ENCODE measurements at places on chromosomes 5 and 9.

GRCh38 chr5:68659881-68660280 is 433.9 kb upstream of the SLC30A5 start:
- DNase-seq, result no peak

GRCh38 chr5:108129129-108129528 is 252.8 kb downstream of the FBXL17 start:
- no peak for DNase-seq

- DNase-seq, result no peak
Measured at GRCh38 chr5:125481506-125482465, 735.3 kb upstream of the ZNF608 start.

- no peak for DNase-seq
Measured at GRCh38 chr9:137988701-137989100, 111.1 kb downstream of the CACNA1B start.

DNA sequence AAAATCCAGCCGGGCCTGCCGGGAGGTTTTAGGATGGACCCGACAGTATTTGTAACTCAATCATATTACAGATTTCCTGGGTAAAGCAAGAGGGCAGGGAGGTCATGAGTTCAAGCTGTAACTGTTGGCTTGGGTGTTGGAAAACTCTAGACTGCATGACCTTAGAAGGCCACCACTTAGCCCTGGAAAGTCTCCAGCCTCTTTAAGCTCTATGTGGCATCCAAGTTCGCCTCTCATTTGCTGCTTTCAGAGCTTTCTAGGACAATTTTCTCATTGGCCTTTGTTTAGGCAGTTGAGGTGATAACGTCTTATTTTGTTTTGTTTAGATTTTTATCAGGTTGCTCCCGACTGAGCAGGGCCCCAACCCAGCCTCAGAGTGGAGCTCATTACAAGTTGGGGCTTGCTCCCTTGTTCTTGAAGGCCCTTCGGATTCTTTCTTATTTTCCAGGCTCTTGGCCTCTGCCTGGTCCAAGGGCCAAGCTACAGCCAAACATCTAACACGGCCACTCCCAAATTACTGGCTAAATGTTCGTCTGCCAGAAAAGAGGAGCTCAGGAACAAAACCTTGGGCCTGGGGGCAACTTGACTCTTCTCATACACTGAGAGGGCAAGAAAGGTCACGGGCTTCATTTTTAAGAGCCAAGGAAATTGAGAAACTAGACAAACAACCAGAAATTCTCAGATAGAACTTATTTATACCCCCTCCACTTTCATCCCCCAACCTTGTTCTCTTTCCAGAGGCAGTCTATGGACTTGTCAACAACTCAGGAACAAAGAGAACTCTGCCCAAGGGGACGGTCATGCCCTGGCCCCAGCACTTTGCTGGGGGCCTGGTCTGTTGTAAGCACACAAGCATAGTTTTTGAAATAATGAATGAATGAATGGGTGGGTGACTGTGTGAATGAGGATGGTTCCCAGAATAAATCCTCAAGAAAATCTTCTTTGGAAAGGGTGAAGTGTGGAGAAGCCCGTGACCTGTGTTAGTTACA is 526.9 kb downstream of the BNC2 start:
- DNase-seq, result no peak

- DNase-seq, result no peak
Measured at GRCh38 chr5:11611011-11611410, 293.2 kb downstream of the CTNND2 start.

DNA sequence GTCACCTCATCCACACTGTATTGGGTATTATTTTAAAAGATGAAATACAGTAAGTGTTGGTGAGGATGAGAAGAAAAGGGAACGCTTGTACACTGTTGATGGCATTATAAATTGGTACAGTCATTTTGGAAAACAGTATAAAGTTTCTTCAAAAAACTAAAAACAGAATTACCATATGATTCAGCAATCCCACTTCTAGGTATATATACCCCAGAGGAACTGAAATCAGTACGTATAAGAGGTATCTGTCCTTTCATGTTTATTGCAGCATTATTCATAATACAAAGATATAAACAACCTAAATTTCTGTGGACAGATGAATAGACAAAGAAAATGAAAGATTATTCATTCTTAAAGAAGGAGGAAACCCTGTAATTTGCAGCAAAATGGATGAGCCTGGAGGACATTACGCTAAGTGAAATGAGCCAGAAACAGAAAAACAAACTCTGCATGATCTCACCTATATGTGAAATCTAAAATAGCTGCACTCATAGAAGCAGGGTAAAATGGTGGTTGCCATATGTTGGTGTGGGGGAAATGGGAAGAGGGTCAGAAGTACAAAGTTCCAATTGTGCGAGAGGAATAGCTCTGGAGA is 191.6 kb downstream of the TRIM36 start:
- no peak for DNase-seq

DNA sequence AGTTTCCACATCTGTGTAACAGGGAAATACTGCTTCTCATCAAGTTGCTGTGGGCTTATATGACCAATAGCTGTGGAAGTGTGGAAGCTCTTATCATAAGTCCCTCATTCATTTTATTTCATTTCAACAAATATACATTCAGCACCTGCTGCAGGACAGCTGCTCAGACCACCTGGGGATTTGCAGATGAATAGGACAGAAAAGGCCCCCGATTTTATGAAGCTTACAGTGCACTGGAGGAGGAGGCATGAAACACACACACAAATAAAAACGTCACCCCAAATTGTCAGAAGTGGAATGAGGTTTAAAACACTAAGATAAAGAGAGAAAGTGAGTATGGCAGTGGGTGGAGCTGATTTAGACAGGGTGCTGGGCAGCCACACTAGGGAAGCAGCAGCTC is 107.2 kb downstream of the DRD1 start:
- no peak for DNase-seq

DNA sequence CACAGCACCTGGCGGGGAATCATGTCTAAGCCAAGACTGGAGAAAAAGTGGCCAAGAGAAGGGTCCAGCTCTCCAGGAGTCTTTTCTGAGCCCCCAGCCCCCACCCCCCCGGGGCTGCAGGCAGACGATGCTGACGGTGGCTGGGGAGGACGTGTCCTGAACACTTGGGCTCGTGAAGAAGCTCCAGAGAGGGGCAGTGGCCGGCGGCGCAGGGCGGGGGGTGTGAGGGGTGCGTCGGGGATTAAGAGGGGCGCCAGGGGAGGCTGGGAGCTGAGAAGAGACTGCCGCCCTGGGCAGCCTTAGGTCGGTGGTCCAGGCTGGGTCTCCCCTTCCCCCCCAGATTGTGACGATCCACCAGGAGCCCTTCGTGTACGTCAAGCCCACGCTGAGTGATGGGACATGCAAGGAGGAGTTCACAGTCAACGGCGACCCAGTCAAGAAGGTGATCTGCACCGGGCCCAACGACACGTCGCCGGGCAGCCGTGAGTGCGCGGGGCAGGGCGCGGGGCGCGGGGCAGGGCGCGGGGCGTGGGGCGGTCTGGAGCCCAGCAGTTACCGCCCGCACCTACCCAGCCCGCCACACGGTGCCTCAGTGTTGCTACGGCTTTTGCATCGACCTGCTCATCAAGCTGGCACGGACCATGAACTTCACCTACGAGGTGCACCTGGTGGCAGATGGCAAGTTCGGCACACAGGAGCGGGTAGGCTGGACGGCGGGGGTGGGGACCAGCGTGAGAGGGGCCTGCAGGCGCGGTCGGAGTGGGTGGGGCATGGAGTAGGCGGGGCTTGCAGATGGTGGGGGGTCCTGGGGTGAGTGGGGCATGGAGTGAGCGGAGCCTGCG is 8.9 kb downstream of the LRRC26 start:
- DNase-seq, result peak; percentile 84

- no peak for DNase-seq
Measured at GRCh38 chr9:93091453-93092081, 4.5 kb upstream of the CARD19 start.

DNA sequence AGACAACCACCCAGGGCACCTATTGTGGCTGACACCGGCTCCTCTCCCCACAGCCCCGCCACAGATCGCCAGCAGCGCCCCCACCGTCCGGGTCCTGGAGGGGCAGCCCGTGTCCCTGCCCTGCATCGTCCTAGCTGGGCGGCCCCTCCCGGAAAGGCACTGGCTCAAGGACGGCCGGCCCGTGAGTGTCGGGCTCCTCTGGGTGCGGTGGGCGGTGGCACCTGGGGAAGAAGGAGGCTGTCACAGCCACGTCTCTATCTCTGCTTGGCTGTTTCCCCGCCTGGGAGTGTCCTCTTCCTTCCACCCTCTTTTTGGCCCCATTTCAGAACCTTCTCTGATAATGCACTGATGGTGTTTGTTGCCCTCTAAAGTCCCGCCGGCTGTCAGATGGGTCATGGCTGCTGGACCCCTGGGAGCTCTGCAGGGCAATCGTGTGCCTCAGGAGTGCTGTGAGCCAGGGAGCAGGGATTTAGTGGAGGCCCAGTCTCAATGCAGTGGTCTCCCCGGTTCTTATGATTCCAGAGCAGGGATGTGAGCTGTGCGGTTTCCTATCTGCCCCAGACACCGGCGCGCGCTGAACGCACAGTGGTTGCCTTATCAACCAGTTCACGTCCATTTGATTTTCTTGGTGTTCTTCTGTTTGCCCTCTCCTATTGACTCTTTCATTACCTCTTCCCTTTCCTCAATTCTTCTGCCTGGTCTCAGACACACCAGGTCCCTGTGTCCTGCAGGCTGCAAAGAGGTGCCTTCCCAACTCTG is 55.3 kb downstream of the HMCN2 start:
- DNase-seq, result peak; percentile 75
